ENCODE measurements at places on chromosomes 2 and 18.

DNA sequence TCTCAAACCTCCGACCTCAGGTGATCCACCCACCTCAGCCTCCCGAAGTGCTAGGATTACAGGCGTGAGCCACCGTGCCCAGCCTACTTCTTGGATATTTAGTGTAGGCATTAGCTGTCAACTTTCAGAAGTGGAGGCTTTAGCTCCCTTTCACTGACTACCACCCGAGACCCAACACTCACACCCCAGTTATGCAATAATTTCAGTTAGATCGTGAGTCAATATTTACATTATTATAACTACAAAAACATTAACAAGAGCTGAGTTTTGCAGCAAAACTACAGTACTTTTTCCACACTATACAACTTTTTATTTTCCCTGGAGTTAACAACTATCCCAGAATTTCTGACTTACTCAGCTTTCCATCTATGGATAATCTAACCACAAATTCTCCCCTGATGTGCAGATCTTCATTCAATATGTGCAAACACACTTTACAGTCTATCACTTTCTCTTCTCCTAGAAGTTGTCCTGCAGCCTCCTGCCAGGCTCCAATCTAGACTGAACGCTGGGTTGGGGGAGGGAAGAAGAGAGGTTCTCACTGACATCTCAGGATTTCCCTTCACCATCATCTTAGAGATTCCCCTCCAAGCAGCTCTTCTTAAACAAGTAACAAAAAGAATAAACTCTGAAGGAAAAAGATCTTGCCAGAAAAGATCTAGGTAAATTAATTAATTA, 10.1 kb downstream of the TBC1D8 start:
- DNase-seq = no peak

GRCh38 chr2:37851428-37851827, 73.7 kb upstream of the RMDN2 start:
- no peak for DNase-seq

GRCh38 chr2:217618744-217619143, 384.1 kb downstream of the TNS1 start:
- no peak for DNase-seq

GRCh38 chr2:63845866-63846265, 4.2 kb downstream of the UGP2 start:
- no peak for DNase-seq

GRCh38 chr18:13407484-13407883, 188.9 kb downstream of the LDLRAD4 start:
- no peak for DNase-seq

- no peak for DNase-seq
Measured at GRCh38 chr18:9808295-9809241, 77.2 kb upstream of the TXNDC2 start.

DNA sequence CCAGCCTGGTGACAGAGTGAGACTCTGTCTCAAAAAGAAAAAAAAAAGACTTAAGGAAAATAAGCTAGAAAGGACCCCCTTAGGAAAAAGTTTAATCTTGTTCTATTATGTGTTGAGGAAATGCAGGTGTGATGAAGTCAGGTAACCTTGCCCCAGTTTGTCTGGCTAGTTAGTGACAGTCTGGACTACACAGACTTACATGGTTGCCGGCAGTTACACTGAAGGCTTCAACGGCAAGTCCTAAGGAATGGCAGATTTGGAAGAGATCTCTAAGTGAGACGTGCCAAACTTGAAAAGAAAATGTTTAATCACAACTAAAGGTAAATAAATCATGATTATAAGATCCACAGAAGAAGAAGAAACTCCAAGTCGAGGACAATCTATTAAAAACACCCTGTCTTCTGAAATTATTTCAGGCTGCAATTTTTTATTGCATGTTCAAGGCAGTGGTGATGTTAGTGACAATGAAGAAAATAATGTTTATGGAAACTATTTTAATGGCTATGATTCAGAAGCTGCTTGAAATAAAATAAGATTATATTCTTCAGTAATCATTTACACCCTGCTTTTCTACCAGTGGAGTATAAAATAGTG, 84.2 kb downstream of the TTC27 start:
- no peak for DNase-seq

DNA sequence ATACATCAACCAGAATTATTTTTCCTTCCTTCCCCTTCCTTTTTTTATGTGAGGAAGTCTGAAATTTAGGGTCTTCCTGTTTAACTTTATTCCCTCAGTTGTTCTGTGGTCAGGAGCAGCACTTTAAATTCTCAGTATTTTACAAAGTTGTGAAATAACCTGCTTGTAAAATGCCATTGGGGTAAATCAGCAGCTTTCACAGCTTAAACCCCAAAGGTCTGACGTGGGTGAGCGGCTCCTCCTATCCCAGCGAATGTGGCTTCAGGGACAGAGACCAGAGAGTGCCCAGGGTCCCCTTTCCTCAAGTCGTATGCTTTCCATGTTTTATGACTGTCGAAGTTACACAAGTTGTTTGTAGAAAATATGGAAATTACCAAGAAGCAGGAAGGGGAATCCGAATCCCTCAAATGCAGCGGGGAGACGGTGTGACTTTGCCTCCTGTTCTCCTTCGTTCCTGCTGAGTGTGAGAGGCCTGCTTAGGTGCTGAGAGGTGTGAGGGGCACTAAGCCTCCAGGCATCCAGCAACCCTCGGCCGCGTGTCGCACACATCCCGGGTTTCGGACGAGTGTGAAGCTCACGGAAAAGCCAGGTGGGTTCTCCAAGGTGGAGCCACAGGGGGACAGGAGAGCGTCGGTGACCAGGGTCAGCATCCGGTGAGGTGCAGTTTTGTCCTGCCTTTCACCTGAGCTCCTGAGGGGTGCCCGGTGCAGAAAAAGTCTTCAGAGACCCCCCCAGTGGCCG, 10.8 kb upstream of the KCNG2 start:
- DNase-seq = no peak

DNA sequence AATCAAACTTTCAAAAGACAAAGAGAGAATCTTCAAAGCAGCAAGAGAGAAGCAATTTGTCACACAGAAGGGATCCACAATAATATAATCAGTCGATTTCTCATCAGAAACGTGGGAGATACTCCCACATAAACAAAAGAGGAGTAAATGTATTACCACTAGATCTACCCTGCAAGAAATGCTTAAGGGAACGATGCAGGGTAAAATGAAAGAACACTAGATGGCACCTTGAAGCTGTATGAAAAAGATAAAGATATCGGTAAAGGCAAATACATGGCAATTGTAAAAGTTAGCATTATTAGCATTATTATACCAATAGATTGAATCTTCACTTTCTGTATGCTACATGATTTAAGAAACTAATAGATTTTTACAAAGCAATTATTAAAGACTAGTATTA, 677.0 kb downstream of the SUCLG1 start:
- DNase-seq = no peak

DNA sequence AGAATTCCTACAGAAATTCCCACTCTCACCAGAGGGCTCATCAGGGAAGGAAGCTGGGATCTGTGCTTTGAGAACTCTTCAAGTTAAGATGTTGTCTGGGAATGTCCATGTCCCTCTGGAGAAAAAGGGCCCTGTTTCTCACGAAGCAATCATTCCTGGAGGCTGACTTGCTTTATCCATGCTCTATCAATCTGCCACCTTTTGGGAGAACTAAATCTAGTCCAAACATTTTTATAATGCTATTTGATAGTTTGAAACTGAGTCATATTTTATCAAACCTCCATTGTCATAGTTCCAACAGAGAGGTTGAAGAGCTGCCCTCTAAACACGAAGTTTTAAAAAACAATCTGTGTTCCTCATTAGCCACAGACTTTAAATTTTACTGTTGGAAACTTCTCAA, 219.2 kb downstream of the MTX2 start:
- DNase-seq = no peak

DNA sequence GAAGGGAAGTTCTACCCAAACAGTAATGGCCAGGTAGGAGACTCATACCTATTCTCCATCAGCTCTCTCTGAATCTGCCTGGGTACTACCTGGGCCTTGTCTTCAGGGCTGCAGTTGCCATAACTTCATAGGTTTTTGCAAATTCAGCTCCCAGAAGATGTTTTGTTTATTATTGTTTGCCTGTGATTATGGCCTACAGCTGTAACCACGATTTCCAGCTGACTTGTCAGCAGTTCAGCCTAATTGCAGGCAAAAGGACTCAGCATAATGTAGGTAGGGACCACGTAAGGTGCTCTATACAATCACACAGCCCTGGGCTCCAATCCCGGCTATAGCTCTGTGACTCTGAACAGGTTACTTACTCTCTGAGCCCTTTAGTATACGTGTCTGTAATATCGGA, 187.0 kb upstream of the FN1 start:
- DNase-seq = no peak

- no peak for DNase-seq
Measured at GRCh38 chr18:51051105-51051712, 21.2 kb downstream of the SMAD4 start.

DNA sequence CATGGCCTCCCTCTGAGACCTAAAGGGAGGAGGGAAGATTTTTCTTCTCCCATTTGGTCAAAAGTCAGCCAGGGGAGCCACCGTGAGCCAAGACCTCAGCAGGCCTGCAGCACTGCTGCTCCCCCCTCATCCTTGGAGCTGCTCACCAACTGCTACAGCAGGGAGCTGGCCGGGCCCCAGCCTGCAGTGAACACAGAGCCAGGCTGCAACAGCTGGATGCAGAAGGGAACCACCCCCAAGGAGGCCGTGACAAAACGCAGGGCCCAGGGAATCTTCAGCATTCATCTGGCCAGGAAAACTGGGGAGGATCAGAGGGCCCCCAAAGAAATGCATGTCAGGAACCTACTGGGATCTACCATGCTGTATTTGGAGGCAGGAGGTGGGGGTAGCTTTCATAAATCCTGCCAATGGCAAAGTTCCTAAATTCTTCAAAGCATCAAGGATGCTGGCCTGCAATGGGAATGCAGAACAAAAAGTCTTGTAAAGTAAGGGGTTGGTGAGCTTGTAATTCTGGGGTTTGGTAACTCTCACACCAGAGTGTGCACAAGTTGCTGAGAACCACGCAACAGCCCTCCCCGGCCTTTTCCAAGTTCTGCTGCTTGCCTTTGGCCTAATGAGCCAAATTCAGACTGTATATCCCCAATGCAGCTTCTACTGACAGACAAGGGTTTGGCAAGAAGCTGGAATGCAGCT, 61.0 kb downstream of the CACNB4 start:
- DNase-seq = no peak

DNA sequence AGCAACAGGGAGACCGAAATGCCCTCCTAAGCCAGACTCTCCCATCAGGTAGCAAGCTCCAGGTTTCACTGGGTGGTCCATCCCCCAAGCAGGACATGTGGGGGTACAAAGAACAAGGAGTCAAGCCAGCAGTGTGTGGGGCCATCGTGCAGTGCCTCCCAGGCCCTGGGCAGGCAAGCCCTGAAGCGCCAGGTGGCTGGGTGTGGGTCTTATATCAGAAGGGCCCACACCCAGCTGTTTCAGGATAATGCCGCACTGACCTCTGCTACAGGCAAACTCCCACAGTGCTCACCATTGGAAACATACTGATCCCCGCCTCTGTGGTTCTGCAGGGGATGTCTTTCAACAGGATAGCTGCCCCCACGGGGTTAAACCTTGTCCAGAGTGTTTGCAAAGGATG, 174.2 kb upstream of the SMAD2 start:
- DNase-seq = no peak

DNA sequence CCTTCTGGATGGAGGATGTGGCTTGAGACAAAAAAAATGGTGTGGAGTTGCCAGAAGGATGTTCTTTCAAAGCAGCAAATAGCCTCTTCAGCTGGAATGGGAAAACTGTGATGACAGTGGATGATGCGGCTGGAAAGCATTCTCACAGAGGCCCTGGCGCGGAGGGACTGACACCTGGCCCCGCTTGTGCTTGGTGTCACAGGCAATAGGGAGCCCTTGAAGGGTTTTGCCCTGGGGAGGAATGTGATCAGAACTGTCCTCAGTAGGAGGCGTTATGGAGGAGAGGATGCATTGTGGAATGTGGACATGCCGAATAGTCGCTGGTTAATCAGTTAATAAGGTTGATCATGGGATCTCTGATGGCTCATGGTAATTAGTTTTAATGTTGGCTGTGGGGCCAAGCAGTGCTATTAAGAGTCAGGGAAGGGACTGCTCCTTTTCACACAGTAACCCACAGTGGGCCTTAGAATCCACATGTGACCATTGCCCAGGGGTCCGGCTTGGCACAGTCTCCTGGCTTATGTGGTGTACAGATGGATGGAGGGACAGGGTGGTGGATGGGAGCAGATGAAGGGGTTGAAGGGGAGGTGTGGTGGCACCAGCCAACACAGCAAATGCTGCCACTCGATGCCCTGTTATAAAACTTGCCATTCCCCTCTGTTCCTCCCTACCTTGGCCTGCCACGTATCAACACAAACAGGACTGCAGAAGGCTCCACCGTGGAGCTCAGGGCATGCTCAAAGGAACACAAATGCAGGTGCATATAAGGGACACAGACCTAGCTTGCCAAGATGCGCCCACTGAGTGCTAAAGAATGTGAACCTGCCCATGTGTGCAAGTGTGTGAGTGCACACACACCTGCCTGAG, 71.7 kb downstream of the CIB4 start:
- DNase-seq = no peak

DNA sequence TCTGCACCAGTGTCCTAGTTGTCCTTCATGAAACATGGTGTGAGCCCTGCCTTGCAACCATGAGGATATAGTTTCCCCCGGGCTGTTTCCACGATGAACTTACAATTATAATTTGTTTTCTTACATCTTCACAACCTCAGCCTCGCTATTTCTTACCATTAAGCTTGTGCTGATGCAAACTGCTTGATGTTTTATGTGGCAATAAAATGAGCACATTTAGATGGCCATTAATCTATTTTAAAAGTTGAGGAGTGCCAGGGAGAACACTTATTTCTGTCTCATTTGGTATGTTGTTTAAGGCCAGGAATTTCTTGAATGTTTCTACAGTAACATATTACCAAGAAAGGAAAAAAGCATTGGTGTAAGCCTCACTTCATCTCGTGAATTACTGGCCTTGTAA, 214.5 kb upstream of the SLC8A1 start:
- DNase-seq = no peak

DNA sequence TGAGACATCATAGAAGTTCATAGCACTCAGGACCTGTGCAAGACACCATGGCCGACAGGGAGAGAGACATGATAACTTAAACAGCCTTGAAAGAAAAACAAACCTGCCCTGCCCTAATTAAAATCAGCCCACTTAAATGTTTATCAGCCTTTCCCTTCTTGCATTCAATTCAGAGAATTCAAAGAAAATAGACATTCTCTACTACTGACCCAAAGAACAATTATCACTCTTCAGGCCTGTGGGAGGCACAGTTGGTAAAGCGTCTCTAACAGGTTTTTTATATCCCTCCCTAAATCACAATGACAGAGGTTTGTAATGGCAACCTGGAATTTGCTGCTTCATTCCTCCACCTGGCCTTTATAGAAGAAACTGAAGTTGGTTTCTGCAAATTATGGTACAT, 1.7 kb downstream of the CDK15 start:
- no peak for DNase-seq

DNA sequence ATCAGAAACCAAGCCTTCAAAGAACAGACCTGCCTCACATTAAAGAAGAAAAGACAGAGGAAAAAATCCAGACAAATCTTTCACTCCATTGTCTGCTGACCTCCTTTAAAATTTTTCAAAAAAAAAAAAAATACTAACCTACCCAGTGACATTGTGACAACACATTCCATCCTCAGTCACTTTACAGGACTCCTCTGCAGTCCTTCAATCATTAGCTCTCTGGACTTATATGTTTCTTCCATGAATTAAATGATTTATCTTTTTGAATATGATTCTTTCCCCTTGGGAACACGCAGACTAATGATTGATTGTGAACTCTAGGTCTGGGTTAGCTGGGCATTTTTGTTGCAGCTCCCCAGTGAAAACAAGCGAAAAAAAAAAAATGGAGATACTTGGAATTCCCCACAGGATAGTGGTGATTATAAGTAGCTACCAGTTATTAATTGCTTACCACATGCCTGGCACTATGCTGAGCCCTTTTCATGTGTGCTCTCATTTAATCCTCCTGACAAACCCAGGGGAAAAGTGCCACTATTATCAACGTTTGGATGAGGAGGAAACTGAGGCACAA, 261.3 kb upstream of the NCKAP5 start:
- no peak for DNase-seq
